Vagina (tissue), 2 donors: ENCODE measurements at places on chromosomes 11 and 22.

GRCh38 chr11:87967459-87967858 lies 207.8 kb downstream of the RAB38 start:
- DNase-seq, result no peak

- no peak for DNase-seq
These were observed 123.7 kb downstream of the KCNQ1OT1 start for GRCh38 chr11:2576111-2576510.

- no peak for DNase-seq
These were observed 2.4 kb downstream of the LINC01488 start for GRCh38 chr11:69483691-69484426.

- DNase-seq, result no peak
These were observed 57.5 kb upstream of the PLET1 start for GRCh38 chr11:112318184-112318591.

DNA sequence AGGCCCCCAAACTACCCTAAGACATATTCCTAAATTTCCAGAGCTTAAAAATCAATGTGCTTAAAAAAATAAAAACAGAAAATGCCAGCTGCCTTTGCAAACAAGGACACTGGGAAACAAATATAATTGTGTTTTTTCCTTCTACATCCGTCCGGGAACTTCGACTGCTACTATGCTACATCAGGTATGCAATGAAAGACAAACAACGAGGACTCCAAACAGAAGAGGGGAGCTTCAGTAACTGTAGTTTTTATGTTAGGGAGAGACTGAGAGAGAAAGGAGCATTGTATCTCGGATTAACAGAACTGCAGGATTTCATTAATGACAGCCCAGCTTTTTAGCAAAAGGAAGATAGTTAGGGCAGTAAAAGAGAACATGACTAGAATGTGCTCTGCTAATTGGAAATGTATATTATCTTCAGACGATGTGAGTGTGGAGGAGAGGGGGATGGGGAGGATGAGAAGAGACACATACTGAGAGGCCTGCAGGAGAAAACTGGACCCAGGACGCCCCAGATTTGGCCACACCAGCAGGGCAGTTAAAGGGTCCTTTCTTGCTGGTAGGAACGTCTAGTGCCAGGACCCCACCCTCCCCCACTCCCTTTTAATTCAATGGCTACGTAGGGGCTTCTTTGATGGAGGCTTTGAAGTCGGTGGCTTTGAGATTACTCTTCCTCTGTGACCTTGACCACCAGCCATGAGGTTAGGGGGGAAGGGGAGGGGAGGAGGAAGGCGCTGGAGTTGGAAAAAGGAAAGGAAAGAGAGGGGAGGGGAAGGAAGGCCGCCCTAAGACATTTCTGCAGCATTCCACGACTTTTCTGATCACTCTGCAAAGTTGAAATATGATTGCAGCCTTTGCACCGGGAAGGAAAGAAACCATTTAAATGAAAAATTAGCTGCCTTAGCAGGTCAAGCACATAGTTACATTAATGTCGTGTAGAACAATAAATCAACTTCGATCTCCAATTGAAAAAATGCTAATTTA lies 187.1 kb downstream of the BLID start:
- no peak for DNase-seq

DNA sequence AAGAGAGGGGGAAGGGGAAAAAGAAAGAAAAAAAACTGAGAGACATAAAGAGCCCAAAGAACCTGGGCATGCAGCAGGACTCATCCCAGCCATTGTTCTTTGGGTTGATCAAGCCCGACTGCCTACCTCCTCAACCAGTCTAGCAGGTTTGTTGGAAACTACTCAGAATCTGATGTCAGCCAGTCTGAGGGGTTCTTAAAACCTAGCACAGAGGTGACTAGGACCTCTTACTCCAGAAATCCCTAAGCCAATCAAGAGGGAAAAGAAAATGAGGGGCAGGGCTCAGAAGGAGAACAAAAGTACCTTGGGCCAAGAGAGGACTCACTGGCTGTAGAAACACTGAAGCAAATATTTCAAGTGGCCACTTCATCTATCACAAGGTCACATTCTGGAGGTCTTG lies 228.0 kb downstream of the AASDHPPT start:
- no peak for DNase-seq

- DNase-seq, result no peak
These were observed 728 bp downstream of the TBC1D22A start for GRCh38 chr22:46763051-46763705.

DNA sequence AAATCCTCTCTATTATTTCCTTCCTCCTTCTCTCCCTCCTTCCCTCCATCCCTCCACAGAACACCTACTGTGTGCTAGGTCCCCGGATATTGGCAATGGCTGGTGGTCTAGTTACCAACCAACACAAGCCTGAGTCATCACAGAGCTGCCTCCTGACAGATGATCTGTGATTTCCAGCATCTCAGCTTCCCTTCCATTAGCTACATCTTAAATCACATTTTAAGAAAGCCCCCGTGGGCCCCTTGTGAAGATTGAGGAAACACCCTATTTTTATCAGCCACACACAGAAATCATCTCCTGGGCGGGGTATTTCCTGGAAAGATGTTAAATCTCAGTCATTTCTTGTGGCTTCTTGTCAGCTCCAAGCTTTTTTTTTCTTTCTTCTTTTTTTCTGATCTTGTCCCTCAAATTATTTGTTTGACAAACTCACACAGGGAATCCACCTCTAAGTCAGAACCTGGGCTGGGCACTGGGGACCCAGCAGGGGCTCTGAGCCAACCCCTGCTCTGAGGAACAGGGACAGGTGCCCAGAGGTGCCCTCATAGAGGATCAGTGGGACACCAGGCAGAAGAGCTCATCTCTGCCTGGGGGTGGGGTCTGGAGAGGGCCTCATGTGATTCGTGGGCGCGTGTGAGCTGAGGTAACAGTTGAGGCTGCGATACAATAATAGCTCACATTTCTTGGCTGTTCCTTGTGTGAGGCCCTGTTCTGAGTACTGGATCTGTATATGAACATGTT lies 42.4 kb downstream of the CACNA1I start:
- DNase-seq, result no peak

DNA sequence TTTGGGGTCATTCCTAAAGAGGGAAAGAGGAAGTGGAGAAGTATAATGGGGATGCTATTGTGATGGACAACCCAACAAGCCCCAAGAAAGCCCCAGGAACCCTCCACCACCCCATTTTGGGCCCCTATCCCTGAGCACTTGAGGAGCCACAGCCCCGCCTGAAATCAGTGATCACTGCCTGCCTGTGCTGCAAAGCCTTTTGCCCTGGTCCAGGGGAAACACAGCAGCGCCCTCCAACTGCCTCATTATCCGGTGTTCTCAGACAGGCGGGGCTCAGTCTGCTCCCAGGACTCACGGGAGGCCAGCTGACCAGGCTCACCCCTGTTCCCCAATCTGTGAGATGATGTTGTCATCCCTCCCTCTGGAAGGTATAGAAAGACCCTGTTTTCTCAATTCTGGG lies 44.7 kb upstream of the TTC12 start:
- no peak for DNase-seq

- DNase-seq, result no peak
These were observed 16.1 kb downstream of the DGCR2 start for GRCh38 chr22:19105867-19106802.

DNA sequence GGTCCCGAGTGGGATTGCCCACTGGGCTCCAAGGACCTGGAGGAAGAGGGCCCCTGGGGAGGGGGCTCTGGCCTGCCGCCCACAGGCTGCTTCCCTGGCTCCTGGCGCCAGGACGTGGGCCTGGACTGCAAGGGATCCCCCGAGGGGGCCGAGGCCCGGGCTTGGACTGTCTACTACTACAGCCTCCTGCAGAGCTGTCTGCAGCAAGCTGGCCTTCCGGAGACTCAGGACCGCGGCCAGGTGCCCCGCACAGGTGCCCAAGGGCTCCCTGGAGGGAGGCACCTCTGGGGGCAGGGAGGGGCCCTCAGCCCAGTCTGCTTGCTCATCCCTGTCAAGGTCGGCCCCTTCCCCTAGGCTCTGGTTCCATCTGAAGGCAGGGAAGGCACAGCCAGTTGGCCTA lies 1.9 kb downstream of the CARNS1 start:
- DNase-seq, result no peak

- no peak for DNase-seq
These were observed 1.1 kb downstream of the SLC25A1 start for GRCh38 chr22:19177164-19178064.

- peak; percentile 95 for DNase-seq
These were observed 781 bp downstream of the SIDT2 start for GRCh38 chr11:117179048-117179999.

- no peak for DNase-seq
These were observed 20.1 kb upstream of the SPTBN2 start for GRCh38 chr11:66749091-66749490.

DNA sequence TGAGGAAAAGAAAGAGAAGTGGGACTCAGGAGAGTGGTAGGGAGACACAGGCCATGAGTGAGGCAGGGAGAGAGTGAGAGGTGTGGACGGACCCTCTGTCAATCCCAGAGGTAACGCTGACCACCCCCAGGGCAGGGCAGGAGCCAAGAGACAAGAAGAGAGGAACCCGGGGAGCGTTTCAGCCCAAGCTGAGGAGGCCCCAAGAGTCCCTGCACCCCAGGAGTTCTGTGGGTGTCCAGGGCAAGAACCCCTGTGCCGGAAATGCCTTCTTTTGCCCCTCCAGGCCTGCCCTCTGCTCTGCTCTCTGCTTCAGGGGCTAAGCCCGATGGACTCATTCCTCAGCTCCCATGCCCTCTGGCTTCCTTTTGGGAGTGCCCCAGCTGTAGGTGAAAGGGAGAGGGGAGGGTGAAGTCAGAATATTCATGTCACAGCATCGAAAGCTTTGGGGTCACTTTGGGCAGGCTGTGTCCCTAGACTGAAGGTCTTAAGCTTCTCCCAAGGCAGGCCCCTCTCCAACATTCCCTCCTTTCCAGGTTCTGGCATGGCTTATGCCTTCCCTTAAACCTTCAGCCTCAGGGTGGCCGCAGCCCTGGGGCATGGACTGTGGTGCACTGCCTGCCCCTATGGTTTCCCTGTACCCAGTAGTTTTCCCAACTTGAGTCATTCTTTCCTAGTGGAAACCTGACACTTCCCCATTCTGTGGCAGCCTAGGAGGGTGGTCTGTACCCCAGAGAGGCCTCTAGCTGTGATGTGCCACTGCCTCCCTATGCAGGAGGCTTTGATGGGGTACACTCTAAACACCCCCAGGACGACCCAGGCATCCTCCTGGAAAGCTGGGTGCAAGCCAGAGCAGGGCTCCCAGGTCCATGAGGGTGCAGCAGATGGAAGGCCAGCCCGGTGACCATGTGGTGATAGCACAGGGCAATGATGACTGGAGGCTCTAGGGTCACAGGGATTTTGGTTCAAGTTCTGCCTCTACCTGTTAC lies 27.1 kb downstream of the MYEOV start:
- DNase-seq, result no peak

DNA sequence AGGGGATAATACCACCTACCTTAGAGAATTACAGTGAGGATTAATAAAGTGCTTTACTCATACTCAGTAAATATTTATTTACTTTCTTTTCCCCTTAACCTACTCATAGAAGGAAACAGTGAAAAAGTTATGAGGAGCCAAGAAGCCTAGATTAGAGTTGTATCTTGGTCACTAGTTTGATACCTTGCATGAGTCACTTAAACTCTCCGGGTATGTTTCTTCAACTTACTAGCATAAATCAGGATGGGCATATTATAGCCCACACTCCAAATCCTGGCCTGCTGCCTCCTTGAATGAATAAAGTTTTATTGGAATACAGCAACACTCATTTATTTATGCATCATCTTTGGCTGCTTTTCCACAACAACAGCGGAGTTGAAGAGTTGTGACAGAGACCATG lies 8.2 kb downstream of the FBXO3 start:
- no peak for DNase-seq

- DNase-seq, result no peak
These were observed 133.3 kb upstream of the TTC12 start for GRCh38 chr11:113181094-113181493.

DNA sequence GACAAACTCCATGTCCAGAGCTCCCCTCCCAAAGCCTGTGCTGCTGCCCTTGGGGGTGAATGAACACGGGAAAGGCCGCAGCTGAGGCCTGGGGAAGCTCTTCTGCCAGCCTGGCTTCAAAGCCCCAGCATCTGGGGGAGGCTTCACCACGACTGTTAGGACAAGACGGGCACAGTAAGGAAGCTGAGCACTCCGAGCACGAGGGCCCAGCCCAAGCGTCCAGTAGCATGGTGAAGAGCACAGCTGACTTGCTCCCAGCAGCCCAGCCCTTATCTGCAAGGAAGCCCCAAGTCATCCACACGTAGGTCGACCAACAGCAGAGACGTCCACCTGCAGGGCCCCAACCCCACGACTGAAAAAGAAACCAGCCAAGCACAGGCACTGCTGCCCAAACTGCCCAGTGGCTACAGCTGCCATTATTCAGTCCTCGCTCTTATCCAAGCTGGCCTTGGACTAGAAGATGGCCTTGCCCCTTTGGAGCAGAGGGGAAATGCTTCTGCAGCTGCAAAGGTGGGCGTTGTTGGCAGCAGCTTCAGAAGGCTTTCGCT lies 62.5 kb downstream of the SHANK2 start:
- DNase-seq, result no peak

DNA sequence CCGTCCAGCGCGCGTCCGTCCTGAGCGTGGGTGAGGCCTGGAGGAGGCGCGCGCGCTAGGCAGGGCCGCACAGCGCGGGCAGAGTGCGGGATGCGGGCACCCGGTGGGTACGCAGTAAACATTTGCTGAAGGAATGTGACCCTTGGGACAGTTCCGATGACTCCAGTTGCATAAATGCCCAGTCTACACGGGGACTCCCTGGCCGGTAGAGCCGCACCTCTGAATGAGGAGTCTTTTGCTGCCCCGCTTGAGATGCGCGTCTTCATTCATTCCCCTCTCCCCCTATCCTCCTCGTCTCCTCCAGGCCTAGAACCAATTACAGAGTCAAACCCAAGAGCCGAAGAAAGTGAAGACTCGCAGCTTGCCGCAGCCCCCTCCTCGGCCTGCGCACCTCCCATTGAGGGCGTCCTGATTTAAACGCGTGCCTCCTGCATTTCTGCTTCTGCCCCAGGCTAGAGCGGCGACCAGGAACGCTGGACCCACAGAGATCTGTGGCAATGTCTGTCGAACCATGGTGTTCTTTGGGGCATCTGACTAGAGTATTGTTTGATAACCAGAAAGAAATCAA lies 729 bp upstream of the CHKB start:
- DNase-seq, result no peak

- no peak for DNase-seq
These were observed 7.2 kb downstream of the PHOX2A start for GRCh38 chr11:72236774-72237111.

GRCh38 chr11:2342981-2343380 lies 34.1 kb upstream of the CD81 start:
- DNase-seq, result no peak

DNA sequence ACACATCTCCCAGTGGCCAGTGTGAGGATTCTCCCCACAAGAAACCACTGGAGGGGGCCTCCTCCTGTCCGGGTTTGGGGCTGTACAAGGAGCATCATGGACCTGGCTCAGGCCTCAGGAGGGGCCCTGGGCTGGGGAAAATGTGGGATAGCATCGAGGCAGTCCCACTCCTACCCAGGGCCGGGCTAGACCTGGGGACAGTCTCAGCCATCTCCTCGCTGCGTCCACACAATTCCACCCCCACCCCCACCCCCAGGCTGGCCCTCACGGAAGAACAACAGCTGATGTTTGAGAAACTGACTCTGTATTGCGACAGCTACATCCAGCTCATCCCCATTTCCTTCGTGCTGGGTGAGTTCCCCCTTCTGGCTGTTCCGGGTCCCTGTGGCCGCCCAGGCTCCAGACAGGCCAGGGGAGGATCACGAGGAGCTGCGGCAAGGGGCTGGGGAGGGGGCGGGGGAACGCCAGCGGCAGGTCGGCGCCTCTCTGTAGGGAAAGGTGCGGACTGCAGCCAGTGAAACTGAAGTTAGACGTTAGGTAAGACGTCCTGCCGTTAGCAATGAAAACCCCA lies 4.8 kb downstream of the BEST1 start:
- DNase-seq, result no peak
